ENCODE measurements at places on chromosomes 11 and 22. TPM values are rescaled to one million over a fixed set of nuclear protein-coding genes. Genes with fewer than 3 reads are reported as not detected.

WNT7B gene
- not detected for total RNA-seq

KBTBD4 gene
- 43.7 TPM for total RNA-seq

TESMIN gene
- 1.4 TPM for total RNA-seq

PPP6R3 gene
- 232 TPM for total RNA-seq

GRK3 gene
- total RNA-seq = 21.0 TPM

SLC22A24 gene
- total RNA-seq = not detected

WEE1 gene
- total RNA-seq = 9.7 TPM

RCOR2 gene
- not detected for total RNA-seq

MICAL3 gene
- 11.0 TPM for total RNA-seq

CTTN gene
- 16.5 TPM for total RNA-seq

INS gene
- total RNA-seq = not detected

KCNJ1 gene
- 0.10 TPM for total RNA-seq

C11orf97 gene
- total RNA-seq = not detected

FAM227A gene
- not detected for total RNA-seq

CNIH2 gene
- 1.0 TPM for total RNA-seq

CCDC81 gene
- total RNA-seq = 0.21 TPM

B4GALNT4 gene
- total RNA-seq = 0.21 TPM

FADS2 gene
- 12.8 TPM for total RNA-seq

SCGB1A1 gene
- not detected for total RNA-seq

GAL3ST1 gene
- 0.10 TPM for total RNA-seq

DEUP1 gene
- total RNA-seq = not detected

CDC42BPG gene
- 1.7 TPM for total RNA-seq

MYEOV gene
- total RNA-seq = 2.3 TPM

SYNGR1 gene
- total RNA-seq = 6.5 TPM

SYT7 gene
- total RNA-seq = under 0.01 TPM
